ENCODE measurements at places on chromosomes 7 and 10.

- no peak for DNase-seq
Measured at GRCh38 chr7:130662426-130662825, 6.1 kb downstream of the COPG2 start.

DNA sequence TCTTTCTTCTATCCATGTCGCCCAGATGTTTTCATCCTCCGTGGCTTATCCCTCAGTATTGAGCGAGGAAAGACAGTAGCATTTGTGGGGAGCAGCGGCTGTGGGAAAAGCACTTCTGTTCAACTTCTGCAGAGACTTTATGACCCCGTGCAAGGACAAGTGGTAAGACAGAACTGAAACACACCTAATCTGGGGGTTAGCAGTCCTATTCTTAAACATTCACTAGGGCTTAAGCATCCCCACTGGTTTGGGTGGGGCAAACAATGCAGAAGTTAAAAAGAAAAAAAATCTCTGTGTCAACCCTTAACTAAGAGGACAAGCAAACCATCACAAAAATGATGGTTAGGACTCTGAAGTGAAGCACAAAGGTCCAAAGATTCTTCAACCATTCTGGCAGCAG is 43.8 kb downstream of the SP8 start:
- no peak for DNase-seq

GRCh38 chr10:121261665-121262064 is 336.6 kb downstream of the FGFR2 start:
- DNase-seq: no peak

- DNase-seq: no peak
Measured at GRCh38 chr7:158033196-158033595, 554.4 kb downstream of the PTPRN2 start.

- DNase-seq: no peak
Measured at GRCh38 chr10:49679480-49679893, at the start of gene C10orf53. C10orf53 (plus strand) TSS chr10:49679651; CDS start chr10:49679698, 47 bp downstream.

Data from CD4-positive, alpha-beta T cell treated with Interleukin-10 for 1 hour (primary cell).